Epithelial cell of esophagus (primary cell): ENCODE measurements at places on chromosomes 12 and 14.
A peak's percentile ranks its signal among the peaks of the same experiment; 100 is the strongest.

GRCh38 chr14:89531661-89532335, 114.8 kb upstream of the FOXN3 start:
- DNase-seq, result no peak

- DNase-seq, result no peak
Measured at GRCh38 chr12:40106655-40107054, 774 bp upstream of the SLC2A13 start.

DNA sequence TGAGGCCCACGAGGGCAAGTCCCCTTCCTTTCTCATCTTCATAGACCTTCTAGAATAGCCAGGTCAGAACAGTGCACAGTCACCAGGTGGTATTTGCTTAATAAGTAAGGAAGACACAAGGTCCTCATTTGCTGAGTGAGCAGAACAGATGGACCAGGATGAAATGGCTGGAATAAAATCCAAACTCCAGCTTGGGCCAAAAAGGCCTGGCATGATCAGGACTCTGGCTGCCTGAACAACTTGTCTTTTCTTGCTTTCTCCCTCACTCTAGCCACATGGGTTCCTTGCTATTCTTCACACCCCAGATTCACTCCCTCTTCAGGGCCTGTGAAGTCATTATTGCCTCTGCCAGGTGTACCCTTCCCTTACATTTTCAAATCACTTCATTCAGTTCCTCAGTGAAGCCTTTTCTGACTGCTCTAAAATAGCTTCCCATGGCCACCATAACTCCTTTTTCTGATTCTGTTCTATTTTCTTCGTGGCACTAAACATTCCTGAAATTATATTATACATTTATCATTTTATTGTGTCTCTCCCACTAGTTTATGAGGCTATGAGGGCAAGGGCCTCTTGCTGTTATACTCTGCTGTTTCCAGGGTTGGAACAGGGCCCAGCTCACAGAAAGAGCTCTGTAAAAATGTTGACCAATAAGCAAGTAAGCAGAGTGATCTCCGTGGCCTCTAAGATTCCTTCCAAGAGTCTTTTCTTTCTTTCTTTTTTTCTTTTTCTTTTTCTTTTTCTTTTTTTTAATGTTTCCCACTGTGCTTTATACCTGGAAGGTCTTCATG, 150.8 kb downstream of the TTC8 start:
- no peak for DNase-seq

GRCh38 chr12:5746036-5746908, 198.8 kb downstream of the ANO2 start:
- no peak for DNase-seq

GRCh38 chr12:114476159-114476558, 70.2 kb upstream of the TBX5 start:
- DNase-seq, result peak; percentile 10

DNA sequence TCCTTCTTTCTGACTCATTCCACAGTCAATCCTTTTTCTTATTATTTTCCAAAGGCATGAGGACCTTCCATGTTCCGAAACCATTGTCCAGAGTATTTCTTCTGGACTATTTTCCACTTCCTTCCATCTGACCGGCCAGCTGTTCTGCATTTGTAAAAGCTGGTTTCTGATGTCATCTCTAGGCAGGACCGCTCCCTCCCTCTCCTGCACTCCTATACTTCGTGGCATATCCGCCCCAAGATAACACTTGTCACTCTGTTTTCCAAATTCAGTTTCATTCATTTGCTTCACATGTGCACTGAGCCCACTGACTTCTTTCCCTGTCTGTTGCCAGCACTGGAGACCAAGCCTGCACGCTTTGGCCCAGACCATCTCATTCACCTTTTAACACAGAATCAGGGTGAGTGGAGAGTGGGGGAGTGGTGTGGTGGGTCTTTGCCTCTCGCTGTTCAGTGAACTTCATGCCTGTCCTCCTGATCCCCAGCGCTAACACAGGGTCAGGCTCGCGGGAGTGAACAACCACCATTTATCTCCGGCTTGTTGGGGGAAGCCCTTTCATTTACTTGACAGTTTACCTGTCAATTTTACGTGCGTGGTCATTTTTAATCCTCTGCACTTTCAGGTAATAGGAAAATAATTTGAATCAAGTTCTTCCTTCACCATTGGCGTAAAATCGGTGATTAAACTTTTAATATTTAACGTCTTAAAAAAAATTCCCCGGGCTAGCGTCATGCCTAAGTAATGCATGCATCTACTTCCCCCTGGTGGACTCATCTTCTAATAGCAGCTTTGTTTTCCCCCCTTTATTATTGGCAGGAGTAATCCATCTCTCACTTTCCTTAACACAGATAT, 52.5 kb downstream of the C12orf75 start:
- peak; percentile 75 for DNase-seq

DNA sequence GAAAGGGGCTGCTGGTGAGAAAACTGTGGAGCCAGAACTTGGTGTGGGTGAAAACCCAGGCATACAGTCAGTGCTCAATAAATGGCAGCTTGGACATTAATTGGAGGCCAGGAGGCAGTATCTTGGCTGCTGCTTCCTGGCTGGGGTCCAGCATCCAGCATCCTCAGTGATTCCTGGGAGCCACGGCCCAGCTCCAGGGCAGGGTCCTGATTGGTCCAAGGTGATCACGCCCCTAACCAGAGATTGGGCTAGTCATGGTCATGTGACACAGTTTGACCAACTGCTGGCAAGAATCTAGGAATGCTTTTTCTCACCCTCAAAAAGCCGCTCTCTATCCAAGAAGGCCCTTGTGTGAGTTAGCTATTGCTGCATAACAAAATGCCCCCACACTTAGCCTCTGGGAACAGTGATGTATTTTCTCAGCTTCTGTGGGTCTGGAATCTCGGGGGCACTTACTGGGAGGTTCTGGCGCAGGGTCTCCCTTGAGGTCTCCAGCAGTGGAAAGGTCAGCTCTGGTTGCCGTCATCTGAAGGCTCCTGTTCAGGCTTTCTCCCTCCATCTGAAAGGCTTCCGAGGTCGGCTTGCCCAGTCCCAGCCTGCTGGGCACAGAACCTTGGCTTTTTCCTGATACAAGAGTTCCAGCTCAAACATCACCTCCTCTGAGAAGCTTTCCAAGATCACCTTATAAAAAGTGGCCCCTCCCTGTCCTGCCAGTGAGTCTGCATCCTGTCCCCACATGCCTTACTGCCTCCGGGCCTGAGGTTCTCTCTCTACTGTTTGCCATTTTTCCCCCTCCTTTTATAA, 119.2 kb upstream of the NCOR2 start:
- peak; percentile 44 for DNase-seq

GRCh38 chr12:51911788-51912711, 4.7 kb downstream of the ACVRL1 start:
- DNase-seq, result no peak

DNA sequence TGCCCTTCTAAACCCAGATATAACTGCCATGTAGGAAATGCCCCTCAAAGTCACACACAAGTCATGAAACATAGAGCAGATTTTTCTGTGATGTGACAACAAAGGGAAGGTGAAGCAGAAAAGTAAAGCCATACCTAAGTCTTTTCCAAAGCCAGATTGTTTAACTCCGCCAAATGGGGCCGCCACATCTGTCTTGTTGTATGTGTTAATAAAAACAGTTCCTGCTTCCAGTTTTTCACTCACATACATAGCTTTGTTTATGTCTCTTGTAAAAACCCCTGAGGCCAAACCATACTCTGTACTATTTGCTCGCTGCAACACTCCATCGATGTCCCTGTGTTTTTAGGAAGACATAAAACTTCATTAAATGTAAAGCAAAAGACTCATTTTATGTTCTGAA, 40.3 kb downstream of the NOPCHAP1 start:
- DNase-seq, result no peak

GRCh38 chr12:104929977-104930376, 28.1 kb downstream of the SLC41A2 start:
- DNase-seq, result no peak

DNA sequence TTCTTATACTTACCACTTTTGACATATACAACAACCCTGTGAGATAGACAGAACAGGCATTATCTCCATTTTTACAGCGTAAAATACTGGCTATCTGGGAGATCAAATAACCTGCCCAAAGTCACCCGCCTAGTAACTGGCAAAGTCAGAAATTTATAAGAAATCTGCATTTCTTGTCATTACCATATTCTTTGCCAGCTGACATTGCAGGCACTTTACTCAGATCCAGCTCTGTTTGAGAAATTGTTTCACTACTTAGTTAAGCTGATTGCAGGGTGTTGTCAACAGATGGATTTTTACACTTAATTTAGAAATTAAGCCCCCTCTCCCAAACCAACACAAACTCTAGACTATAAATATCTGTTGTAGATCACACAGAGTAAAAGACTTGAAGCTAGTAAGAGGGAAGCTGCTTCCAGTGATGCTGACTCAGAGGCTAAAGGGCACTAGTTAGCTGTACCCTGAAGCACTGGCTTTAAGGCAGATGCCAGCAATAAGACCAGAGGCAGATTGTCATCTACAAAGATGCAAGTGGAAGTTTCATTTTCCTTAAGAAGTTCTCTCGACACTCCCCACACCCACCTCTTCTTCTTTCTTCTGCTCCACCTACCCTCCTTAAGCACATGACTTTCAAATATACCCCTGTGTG, 153.1 kb downstream of the ANO6 start:
- peak; percentile 16 for DNase-seq

DNA sequence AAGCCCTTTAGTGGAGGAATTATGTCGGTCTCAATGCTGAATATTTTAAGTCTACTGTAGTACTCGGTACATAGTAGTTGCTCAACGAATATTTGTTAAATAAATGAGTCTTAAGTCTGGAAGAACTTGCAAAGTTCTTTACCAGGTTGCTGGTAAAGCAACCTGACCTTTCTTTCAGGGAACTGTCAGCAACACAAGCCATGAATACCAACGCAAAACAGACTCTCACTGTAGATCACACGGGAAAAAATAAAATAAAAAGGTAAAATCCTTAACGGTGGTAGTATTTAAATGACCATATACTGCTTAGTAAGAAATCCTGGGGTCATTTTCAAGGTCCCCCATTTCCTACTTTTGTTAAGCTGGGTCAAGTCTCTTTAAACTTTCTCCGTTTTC, 447 bp upstream of the NUBPL start:
- no peak for DNase-seq

- DNase-seq, result no peak
Measured at GRCh38 chr12:39620659-39621658, 1.4 kb upstream of the ABCD2 start.

DNA sequence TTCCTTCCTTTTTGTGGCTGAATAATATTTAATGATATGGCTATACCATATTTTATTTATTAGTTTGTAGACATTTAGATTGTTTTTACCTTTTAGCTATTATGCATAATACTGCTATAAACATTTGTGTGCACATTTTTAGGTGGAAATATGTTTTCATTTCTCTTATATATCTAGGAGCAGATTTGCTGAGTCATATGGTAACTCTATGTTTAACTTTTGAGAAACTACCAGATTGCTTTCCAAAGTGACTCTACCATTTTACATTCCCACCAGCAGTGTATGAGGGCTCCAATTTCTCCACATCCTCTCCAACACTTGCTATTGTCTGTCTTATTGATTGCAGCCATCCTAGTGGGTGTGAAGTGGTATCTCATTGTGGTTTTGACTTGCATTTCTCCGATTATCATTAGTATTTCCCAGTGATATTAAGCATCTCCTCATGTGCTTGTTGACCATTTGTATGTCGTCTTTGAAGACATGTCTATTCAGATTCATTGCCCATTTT, 160.2 kb downstream of the KICS2 start:
- no peak for DNase-seq

DNA sequence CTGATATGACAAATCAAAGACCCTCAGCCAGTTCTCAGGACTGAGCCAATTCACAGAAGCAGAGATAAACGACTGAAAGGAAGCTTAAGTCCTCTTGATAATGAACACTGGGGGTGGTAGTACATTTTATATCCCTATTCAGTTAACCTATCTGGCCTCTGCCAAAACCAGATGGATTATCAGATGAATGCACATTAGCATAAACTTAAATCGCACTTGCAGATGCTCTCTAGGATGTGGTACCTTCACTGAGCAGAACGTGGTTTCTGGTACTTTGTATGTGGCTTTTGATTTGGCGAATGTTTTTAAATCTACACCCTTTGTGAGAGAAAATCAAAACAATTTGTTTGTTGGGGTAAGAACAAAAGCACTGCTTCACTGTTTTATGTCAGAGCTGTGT, 21.1 kb upstream of the TAS2R14 start:
- DNase-seq, result no peak

GRCh38 chr14:101509730-101510371, 51.4 kb upstream of the DIO3 start:
- DNase-seq, result no peak

- DNase-seq, result no peak
Measured at GRCh38 chr14:100802766-100803165, 23.2 kb upstream of the MEG3 start.

- DNase-seq, result no peak
Measured at GRCh38 chr12:133130808-133131128, 341 bp downstream of the ZNF10 start.

DNA sequence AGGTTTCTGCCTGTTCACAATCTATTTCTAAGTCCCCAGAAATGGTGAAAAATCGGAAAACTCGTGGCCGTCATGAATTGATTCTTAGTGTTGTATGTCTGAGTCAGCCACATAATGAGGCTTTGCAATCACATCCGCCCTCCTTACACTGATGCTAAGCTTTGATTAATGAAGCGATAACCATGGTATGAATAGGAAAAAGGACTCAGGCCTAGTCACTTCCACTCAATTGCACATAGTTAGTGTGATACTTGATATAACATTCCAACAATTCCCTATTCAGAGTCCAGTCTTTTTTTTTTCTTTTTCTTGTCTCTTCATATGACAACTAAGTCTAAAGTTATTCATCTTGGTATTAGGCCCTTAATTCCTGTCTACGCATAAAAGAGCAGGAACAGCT, 1231.0 kb downstream of the VRK1 start:
- no peak for DNase-seq

DNA sequence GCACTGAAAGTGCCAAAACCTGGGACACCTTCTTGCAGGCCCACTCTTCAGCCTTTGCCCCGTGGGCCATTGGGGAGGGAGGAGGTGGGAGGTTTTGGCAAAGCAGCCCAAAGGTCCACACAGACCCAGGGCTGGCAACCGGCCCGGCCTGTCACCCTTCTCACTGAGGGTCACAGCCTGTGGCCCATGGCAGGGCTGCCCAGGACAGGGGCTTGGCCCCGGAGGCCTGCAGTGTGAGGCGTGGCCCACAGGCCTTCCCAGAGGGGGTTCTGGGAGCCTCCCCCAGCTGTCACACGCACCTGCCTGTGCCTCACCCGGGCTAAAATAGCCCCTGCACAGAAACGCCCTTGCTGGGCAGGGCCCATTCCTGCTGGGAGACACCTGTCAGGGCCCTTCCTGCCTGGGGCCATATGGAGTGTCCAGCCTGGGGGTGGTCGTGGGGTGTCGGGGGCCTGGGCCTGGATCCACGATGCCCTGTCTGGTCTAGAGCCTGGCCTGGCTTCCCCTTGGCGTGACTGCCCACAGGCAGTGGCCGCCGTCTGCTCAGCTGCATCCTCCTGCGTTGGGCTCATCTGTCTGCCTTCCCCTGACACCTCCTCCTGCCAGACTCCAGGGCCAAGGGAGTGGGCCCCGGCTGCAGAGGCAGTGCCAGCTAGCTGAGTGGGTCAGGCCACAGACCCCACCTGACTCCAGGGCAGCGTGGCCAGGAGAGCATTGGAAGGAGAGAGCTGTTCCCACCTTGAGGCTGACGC, 19.2 kb downstream of the PACS2 start:
- no peak for DNase-seq

- DNase-seq, result no peak
Measured at GRCh38 chr12:80777587-80777986, 60.9 kb downstream of the MYF5 start.

GRCh38 chr12:75361408-75361807, 26.9 kb downstream of the GLIPR1L1 start:
- no peak for DNase-seq

- DNase-seq, result no peak
Measured at GRCh38 chr14:37275963-37276362, 78.2 kb downstream of the MIPOL1 start.

GRCh38 chr12:120759591-120760348, 34.1 kb downstream of the ACADS start:
- peak; percentile 64 for DNase-seq
